Activated CD4-positive, CD25-positive, alpha-beta regulatory T cell treated with anti-CD3 and anti-CD28 coated beads, Interleukin-2, amount 50 U/mL, for 72 hours (primary cell): ENCODE measurements at places on chromosomes 1 and 21.

DNA sequence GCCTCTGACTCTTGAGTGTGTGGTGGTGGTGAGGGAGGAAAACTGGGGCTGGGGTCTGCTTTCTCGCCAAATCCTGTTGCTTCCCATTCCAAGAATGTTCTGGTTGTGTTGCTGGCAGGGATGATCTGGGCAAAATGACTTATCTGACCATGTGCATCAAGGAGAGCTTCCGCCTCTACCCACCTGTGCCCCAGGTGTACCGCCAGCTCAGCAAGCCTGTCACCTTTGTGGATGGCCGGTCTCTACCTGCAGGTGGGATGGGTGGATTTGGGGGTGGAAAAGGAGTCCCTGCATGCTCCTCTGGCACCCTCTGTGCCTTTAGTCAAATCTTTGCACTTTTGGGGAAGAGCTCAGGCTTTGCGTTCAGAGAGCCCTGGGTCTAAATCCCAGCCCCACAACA is 18.1 kb downstream of the CYP4B1 start:
- DNase-seq = no peak

GRCh38 chr1:168407832-168408538 is 127.3 kb downstream of the TBX19 start:
- DNase-seq = no peak

- DNase-seq = no peak
Observed at GRCh38 chr1:71093938-71094337, 13.1 kb upstream of the ZRANB2 start.

- no peak for DNase-seq
Observed at GRCh38 chr1:71593523-71593922, 512.7 kb upstream of the ZRANB2 start.

GRCh38 chr1:94253456-94254017 is 16.2 kb upstream of the ARHGAP29 start:
- DNase-seq = no peak

DNA sequence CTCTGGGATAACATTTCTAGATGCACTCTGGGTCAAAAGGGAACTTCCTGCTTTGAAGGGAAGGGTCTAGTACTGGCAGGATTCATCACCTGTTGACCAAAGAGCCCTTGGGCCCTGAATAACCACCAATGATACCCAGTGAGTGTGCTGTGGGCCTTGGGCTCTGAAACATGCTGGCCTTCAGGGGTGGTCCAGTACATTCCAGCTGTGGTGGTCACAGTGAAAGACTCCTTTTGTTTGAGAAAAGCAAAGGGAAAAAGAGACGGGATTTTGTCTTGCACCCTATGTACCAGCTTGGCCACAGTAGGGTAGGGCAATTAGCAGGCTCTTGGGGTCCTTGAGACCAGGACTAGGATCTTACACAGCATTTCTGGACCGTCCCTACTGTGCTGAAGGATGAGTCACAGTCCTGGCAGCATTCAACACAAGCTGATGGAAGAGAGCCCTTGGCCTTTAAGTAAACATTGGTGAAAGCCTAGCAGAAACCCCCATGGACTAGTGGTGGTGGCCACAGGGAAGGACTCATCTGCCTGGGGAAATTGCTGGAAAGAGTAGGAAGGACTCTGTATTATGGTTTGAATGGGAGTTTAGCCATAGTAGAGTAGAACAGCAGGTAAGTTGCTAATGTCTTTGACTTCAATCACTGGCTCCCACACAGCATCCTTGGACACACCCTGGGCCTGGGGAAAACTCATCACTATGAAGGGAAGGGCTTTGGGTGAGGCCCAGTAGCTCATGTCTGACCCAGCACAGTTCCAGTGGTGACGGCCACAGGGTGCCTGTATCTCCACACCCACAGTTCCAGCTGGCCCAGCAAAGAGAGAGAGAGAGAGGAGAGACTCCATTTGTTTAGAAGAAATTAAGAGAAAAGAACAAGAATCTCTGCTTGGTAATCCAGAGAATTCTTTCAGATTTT is 87.5 kb downstream of the COL24A1 start:
- no peak for DNase-seq

GRCh38 chr1:180168786-180169639 is 14.3 kb downstream of the QSOX1 start:
- no peak for DNase-seq

DNA sequence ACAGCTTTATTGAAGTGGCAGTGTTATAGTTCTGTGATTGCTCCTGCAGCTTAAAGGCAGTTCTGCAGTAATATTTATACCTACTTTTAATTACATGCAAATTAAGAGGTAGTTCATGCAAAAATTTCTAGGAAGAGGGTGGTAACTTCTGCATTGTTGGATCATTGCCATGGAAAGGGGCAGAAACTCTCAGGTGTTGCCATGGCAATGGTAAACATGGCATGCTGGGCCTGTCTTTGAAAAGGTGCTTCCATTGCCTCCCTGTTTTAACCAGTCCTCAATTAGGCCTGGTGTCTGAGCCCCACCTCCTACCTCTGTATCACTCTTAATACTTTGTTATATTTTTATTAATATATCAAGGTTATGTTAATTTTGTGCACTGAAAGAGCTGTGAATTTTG is 104.7 kb downstream of the DISC1 start:
- DNase-seq = no peak

DNA sequence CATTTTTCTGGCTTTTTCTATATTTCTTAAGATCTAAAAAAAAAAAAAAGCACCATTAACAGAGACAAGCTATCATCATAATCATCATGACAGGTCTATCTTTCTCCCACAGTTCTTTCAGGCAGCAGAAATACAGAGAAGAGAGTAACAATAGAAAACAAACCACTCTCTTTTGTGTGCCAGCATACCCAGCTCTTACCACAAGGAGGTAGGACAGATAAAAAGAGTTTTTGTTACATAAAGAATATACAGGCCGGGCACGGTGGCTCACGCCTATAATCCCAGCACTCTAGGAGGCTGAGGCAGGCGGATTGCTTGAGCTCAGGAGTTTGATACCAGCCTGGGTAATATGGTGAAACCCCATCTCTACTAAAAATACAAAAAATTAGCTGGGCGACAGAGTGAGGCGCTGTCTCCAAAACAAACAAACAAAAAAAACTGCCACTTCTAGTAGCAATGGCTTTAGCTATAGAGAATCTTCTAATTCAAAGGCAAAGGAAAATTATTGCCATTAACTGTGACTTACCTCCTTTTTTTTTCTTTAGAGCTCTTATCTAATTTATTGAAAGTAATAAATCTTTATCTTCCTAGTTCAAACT is 39.7 kb downstream of the ANKRD13C start:
- DNase-seq = no peak

DNA sequence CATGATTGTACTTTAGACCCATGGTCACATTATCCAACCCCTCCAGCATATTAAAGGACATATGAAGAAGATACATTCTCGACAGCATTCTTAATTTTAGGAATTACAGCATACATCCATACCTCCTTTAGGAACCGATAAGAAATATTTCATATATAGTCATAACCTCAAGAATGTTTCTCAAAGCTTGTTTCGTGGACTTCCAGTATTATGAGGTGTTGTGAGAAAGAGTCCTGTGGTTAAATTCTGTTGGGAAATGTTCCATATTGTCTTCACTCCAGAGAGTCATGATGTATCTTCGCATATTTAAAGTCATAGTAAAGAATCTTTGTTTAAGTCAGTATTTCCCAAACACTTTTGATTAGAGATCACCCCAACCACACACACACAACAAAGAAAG is 321.0 kb upstream of the SNX7 start:
- DNase-seq = no peak

DNA sequence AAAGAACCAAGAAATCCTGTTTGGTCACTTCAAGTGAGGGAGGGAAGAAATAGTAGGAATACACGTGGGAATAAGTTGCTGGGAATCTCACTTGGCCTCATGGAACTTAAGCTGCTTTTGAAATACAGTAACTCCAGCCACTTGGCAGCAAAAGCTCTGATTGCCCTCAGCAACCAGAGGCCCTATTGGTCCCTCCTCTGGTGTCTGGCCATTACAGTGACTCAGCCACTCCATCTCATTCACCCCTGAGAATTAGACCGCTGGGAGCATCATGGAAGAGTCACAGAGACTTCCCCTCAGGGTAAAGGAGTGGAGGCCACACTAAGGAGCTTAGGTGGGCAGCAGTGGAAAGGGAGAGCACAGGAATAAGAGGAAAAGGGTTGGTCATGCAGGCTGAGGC is 99.6 kb downstream of the ELAVL4 start:
- no peak for DNase-seq

DNA sequence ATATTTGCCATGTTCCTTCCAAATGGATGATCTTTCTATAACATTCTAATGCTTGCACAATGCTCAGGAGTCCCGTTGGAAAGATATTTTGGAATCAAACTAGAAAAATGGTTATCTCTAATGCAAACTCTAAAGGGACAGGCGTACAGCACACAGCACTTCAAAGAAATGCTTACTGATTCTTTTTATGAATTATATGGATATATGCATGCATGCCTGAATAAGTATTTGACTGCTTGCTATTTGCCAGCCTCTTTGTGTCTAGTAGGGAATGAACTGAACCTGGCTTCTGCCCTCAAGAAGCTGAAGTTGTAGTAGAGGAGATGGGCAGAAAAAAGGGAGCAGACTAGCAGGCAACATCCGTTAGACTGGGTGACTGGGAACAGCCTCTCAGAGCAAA is 48.1 kb downstream of the PCSK9 start:
- no peak for DNase-seq

- no peak for DNase-seq
Observed at GRCh38 chr1:146036241-146036964, 14.9 kb upstream of the HJV start.

DNA sequence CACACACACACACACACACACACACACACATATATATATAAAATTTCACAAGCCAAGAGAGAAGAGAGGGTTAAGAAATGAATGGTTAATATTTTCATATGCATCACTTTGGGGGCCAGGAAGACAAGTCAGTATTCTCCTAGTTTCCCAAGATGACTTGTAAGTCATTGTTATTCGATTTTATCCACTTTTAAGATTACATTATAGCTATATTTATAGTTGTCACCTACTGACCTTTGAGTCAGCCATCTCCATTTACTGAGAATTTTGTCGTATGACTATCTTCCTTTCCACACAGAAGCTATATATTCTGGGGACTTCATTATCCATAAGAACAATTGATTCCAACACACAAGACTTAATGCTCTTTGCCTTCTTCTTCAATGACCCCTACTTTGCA is 8.9 kb downstream of the LYST start:
- DNase-seq = no peak
